ENCODE measurements at places on chromosomes 3 and 15.

DNA sequence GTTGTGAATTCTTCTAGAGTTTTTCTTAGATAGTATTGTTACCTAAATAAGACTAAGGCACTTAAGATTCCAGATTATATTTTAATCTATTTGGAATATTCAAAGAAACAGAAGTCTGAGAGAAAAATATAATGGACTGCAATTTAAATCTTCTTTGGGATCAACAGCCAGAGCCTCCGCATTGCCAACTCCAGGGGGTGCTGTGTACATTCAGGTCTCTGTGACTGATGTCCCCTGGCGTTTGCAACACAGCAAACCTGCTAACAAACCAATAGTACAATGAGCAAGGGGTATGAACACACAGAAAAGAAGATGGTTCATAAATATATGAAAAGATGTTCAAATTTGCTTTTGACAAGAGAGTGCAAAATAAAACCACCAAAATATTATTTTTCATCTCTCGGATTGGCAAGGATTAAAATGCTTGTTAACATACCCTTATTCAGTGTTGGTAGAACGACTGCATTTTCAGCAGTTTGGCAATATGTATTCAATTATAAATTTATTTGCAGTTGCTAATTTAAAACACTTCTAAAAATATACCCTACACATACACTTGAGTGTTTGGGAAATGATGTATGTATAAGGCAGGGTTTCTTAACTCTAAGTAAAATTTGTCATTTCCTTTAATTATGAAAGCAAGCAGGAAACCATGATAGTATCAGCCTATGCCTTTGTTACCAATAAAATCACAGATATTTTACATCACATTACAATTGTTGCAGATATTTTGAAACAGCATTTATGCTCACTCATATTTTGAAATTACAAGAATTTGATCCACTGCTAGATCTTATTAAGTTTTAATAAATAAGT is 16.1 kb upstream of the TM4SF1 start:
- peak; percentile 83 for DNase-seq

- DNase-seq = no peak
Measured at GRCh38 chr15:87881026-87881425, 375.5 kb downstream of the NTRK3 start.

DNA sequence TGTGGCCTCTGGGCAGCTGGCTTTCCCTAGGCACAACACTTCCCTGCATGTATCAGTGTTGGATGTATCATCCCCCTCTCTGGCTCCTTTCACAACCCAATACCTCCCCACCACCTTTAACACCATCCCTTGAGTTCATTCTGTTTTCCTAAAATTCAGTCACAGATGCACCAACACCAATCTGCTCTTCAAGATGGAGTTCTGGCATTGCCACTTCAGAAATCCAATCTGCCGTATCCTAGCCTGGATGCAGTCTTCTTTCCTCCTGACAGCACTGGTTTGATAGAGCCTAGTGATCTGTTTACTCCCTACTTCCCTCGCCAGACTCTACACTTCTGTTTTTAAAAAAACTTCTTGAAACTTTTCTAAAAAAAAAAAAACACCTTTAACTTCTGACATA is 21.7 kb downstream of the PXYLP1 start:
- no peak for DNase-seq

GRCh38 chr3:8371085-8371551 is 130.5 kb upstream of the LMCD1 start:
- DNase-seq = peak; percentile 4
